Smooth muscle cell of the coronary artery (primary cell): ENCODE measurements at places on chromosomes 12 and 14. TPM values are rescaled to one million over a fixed set of nuclear protein-coding genes. Genes with fewer than 3 reads are reported as not detected.

DLK1 gene
- total RNA-seq, result 0.23 TPM in 1 of 2 replicates, not detected in the other

FAM90A1 gene
- total RNA-seq, result 0.35 TPM in 1 of 2 replicates, not detected in the other

ELK3 gene
- total RNA-seq, result 2.9 and 10.8 TPM in 2 replicates

RNASE7 gene
- total RNA-seq, result not detected in 2 replicates

REP15 gene
- 0.68 and 0.70 TPM in 2 replicates for total RNA-seq

CPM gene
- total RNA-seq, result 0.83 and 18.7 TPM in 2 replicates

ZBTB39 gene
- total RNA-seq, result 2.6 and 3.7 TPM in 2 replicates

NRL gene
- total RNA-seq, result 0.47 and 1.2 TPM in 2 replicates

C12orf54 gene
- not detected in 2 replicates for total RNA-seq

GPR135 gene
- 0.82 and 2.6 TPM in 2 replicates for total RNA-seq

FGF6 gene
- not detected in 2 replicates for total RNA-seq

AQP2 gene
- total RNA-seq, result not detected in 2 replicates

P2RX7 gene
- under 0.01 and 5.4 TPM in 2 replicates for total RNA-seq

CCND2 gene
- total RNA-seq, result 24.3 and 42.7 TPM in 2 replicates

GPD1 gene
- 0.30 and 0.47 TPM in 2 replicates for total RNA-seq

ZNF10 gene
- total RNA-seq, result 8.3 TPM in 2 replicates

PPFIBP1 gene
- 70.1 and 78.1 TPM in 2 replicates for total RNA-seq

CCDC197 gene
- total RNA-seq, result not detected in 2 replicates

PKP2 gene
- 0.35 and 2.3 TPM in 2 replicates for total RNA-seq

ESRRB gene
- total RNA-seq, result not detected in 2 replicates

AICDA gene
- total RNA-seq, result 0.08 TPM in 1 of 2 replicates, not detected in the other

TBX3 gene
- 3.0 and 20.8 TPM in 2 replicates for total RNA-seq
